ENCODE measurements at places on chromosomes 4 and X.

GRCh38 chr4:110296892-110297291, 98.5 kb upstream of the ELOVL6 start:
- DNase-seq, result no peak

DNA sequence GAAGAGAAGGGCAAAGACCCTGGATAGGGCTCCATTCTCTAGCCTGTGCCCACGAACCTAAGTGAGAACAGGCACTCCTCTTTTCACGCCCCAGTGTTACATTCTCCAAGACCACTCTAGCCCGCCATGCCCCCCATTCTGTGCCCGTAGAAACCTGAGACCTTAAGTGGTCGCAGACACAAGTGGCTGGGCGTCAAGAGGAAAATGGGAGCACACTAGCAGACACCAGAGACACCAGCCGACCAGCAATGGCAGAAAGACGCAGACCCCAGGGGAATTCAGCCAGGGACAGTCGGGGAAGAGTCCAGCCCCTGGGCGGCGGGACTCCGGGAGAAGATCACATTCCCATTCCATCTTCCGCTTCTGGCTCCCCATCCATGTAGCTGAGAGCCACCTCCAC, 2027.9 kb downstream of the PCDH7 start:
- no peak for DNase-seq

DNA sequence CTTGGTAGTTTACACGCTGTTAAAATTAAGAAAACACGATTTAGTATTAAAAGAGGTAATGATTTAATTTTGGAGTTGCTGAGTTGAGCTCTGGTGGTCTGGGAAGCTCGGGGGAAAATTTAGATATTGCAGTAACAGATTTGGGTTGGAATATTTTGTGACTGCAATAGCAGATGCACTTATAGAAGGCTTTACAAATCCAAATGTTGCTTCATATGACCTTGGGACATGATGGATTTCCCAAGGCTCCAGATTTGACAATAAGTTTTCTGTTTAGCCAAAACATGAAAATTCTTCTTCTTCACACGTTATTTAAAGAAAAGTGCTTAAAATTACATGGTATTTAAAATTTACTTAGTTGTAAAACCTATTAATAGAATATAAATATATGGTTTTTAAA, 302.0 kb downstream of the SPRY1 start:
- DNase-seq, result no peak

DNA sequence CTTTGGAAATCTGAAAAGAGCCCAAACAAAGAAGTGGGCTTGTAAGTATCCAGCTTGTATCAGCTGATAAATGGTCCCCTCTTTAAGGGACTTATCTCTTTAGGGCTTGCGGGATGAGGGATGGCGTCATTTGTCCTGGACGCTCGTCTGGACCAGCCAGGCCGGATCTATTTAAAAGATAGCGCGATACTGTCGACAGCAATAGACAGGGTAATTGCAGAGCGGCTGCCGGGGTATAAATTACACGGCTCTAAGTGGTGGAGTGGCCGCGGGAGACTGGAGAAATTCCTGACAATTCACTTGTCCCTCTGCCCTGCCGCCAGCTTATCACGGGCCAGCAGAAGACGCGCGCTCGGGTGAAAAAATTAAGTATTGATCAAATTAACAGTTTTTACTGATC, 90.7 kb downstream of the FAM53A start:
- DNase-seq, result no peak

- no peak for DNase-seq
Observed at GRCh38 chr4:15513545-15513944, 43.9 kb downstream of the CC2D2A start.

- DNase-seq, result no peak
Observed at GRCh38 chr4:150746156-150746555, 164.2 kb downstream of the MAB21L2 start.

- DNase-seq, result no peak
Observed at GRCh38 chr4:144902614-144903013, 195.4 kb downstream of the ANAPC10 start.

GRCh38 chrX:17931855-17932254, 70.8 kb upstream of the RAI2 start:
- DNase-seq, result no peak

DNA sequence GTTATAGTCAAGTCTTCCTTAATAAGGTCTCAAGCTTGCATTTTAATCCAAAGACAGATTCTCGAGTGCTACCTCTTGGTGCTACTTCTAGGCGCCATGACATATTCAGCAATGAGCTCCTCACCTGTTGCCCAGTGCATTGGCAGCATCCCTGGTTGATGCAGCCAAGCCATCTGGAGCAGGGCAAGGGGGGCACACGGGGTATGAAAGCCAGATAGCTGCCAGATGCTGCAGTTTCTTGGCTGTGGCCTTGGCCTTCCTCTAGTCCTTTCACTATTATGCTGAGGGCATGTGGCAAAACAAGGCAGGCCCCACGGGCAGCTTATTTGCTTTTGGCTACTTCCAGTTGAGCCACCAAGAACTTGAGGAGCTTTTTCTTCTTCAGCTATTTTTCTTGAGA, 168.6 kb upstream of the PGRMC2 start:
- DNase-seq, result no peak

DNA sequence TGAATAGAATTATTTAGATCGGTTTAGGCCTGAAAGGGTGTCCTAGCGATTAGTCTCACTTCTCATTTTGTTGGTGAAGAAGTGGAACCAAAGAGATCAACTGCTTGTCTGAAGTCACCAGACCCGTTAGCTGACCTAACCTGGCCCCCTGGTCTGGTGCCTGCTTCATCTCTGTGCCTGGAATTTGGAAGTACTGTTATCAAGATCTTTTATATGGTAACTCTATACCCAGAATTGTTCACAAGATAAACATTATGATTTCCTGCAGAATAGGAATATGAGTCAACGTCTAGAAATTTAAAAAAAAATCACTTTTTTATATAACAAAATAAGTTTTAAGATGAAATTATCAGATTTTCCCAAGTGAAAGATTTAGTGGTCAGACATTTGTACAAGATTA, 37.2 kb downstream of the LRP2BP start:
- no peak for DNase-seq

- no peak for DNase-seq
Observed at GRCh38 chrX:129581904-129582303, 41.8 kb downstream of the OCRL start.

Measured in AML-193 (cell line).